ENCODE measurements at places on chromosomes 11 and 22.

GRCh38 chr11:122910775-122911174 is 28.2 kb downstream of the JHY start:
- no peak for DNase-seq

- no peak for DNase-seq
Measured at GRCh38 chr11:45678976-45679375, 13.6 kb upstream of the CHST1 start.

DNA sequence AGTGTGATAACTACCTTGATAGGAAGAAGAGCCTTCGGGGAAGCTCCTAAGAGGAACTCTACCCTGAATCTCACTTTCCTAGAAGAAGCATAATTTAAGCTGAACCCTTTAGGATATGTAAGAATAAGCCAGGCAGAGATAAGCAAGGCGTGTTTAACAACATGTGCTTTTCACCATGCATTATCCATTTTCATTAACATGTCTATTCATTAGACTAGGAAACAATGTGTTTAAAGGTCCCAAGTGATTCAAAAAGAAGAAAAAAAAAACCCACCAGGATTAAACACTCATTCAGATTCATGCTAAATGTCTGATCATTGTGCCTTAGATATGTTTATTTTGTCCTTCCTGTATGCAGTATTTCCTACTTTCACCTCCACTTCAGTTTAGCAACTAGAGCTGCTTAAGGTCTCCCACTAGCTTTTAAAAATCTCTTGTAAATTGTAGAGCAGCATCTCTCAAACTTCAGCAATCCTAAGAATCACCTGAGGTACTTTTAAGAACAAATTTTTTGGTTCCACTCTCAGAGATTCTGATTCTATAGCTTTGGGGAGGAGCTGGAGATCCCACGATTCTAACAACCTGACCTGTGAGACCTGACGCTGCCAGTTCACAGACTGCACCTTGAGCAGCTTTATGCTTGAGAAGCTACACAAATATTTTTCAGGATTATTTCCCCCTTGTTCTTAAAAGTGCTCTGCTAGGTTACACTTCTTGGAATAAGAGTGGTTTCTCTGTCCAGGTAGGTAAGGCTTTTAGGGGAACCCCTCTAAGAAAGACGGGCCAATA is 955.4 kb upstream of the CCDC90B start:
- no peak for DNase-seq

DNA sequence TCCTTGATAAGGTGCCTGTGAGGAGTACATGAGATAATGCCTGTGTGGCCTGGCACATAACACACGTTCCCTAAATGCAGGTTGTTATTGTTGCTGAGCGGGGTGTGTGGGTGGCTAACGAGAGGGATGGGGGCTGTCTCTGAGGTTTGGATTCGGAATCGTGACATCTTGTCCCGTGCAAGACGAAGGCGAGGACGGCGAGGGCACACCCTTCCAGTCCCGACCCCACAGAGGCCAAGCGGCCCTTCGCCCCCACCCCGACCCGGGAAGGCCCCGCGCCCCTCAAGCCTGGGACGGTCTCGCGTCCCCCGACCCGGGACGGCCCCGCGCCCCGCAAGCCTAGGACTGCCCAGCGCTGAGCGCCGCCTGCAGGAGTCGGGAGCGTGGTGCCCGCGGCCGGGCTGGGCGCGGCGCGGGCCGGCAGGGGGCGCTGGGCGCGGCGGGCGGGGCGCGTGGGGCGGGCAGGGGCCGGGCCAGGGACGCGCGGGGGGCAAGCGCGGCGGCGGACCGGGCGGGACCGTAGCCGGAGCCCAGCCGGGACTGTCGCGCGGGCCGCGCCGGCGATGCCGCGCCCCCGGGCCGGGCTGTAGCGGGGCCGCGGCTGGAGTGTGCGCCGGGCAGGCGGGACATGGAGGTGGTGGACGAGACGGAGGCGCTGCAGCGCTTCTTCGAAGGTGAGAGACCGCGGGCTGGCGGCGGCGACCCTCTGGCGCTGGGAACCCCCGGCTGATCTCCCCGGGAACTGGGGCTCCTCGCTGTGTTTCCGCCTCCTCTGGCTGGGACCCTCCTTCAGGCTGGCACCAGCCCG is at the start of gene MYRF:
Gene MYRF, plus strand, starts transcription at position 520 of the 808 bp plus-strand sequence. Its CDS starts 109 bp downstream, at position 629.
- no peak for DNase-seq

- no peak for DNase-seq
Measured at GRCh38 chr11:46134540-46134939, 13.3 kb upstream of the PHF21A start.

DNA sequence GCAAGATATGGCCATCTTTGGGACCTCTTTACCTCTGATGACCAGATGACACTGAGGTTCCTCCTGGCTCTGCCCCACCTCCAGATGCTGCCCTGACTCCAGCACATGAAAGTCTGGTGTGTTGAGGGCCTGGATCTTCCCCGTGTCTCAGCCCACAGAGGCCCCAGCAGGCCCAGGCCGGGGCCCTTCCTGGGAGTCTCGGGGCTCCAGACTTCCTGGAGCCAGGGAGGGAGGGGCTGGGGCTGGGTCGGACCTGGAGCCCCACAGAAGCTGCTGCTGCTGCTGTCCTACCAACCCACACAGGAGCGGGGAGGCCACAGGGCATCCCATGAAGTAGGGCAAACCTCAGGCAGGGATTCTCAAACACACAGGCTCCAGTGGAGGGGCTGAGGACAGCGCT is 32.2 kb upstream of the WNT11 start:
- no peak for DNase-seq

GRCh38 chr22:49962012-49962750 is 1.6 kb downstream of the PIM3 start:
- DNase-seq, result peak; percentile 60

- no peak for DNase-seq
Measured at GRCh38 chr11:359181-359714, 10.1 kb upstream of the B4GALNT4 start.

DNA sequence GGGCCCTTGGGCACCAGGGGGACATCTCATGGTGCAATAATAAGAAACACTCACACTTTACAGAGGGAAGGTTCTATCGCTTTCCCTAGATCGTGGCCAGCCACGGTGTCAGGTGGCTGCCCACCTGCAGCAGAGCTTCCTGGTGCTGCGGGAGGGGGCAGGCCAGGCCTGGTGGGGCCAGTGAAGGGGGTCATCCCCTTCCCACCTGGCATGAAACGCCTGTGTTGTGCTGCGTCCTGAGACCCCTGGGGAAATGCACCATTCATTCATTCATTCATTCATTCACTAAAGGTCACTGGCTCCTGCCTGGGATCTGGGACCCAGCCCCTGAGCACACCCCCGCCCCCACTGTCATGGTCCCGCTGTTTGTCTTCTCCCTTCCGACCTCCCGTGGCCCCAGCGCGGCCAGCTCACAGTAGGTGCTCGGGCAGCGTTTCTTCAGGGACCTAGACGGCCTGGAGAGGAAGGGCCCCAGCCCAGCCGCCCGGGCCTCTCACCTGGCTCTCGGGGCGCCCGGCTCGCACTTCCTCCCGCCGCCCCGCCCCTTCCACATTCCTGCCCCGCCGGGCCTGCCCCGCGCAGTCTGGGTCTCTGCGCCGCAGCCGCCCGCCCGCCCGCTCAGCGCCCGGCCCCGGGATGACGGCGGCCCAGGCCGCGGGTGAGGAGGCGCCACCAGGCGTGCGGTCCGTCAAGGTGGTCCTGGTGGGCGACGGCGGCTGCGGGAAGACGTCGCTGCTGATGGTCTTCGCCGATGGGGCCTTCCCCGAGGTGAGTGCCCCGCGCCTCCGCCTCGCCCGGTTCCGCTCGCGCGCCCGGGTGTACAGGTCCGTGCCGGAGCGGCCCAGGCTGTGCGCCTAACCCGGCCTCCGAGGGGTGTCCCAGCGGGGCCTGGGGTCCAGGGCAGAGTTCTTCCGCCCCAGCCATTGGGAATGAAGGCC is at the start of gene RHOD:
Gene RHOD, plus strand, starts transcription at position 581 of the 938 bp plus-strand sequence. Its CDS starts 56 bp downstream, at position 637.
- no peak for DNase-seq

GRCh38 chr11:57217053-57217452 is 20.0 kb downstream of the APLNR start:
- no peak for DNase-seq

GRCh38 chr11:47924184-47924691 is 56.1 kb upstream of the PTPRJ start:
- no peak for DNase-seq

GRCh38 chr22:48979482-48979881 is 848.2 kb downstream of the BRD1 start:
- DNase-seq, result no peak

- no peak for DNase-seq
Measured at GRCh38 chr22:23256986-23257888, 76.9 kb downstream of the BCR start.

- DNase-seq, result no peak
Measured at GRCh38 chr11:34624069-34624468, 3.2 kb downstream of the EHF start.

- no peak for DNase-seq
Measured at GRCh38 chr11:99565333-99565732, 544.6 kb downstream of the CNTN5 start.

DNA sequence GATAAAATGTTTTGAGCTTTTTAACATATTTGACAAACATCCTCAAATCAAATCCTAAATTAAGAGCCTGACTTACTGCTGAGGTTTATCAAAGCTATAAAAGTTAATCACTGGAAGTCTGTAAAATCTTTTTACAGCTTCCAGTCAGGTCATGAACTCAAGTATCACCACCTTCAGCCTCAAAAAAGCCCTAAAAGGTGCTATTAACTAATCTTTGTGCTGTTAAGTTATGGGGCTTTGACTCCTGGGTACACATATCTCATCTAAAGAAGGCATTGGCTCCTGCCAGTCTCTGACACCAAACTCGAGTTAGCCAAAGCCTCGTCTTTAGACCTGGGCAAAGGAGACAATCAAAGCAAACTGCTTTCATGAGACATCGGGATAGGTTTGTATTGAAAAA is 34.0 kb upstream of the CBX6 start:
- no peak for DNase-seq

DNA sequence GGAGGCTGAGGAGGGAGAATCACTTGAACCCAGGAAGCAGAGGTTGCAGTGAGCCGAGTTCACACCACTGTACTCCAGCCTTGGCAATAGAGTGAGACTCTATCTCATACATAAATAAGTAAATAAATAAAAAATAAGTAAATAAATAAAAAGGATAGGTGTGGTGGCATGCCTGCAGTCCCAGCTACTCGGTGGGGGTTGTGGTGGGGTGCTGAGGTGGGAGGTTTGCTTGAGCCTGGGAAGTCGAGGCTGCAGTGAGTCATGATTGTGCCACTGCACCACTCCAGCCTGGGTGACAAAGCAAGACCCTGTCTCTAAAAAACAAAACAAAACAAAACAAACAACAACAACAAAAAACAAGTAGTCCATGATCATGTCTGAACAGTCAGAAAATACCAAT is 3.1 kb downstream of the LARGE2 start:
- DNase-seq, result no peak

DNA sequence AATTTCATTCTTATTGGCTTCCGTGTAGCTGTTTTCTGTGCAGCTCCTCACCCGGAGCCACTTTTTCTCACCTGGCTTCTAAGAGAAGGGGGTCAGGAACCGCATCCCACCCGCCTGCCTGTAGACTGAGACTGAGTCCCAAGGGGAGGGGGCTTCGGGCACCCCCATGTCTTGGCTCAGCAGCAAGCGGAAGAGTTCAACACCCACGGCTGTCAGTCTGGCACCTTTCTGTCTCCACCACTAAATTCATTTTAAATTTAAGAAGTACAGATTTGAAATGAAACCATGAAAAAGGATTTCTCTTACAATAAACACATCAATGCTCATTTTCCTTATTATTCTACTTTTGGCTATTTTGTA is 66.7 kb downstream of the EFCAB6 start:
- DNase-seq, result no peak

DNA sequence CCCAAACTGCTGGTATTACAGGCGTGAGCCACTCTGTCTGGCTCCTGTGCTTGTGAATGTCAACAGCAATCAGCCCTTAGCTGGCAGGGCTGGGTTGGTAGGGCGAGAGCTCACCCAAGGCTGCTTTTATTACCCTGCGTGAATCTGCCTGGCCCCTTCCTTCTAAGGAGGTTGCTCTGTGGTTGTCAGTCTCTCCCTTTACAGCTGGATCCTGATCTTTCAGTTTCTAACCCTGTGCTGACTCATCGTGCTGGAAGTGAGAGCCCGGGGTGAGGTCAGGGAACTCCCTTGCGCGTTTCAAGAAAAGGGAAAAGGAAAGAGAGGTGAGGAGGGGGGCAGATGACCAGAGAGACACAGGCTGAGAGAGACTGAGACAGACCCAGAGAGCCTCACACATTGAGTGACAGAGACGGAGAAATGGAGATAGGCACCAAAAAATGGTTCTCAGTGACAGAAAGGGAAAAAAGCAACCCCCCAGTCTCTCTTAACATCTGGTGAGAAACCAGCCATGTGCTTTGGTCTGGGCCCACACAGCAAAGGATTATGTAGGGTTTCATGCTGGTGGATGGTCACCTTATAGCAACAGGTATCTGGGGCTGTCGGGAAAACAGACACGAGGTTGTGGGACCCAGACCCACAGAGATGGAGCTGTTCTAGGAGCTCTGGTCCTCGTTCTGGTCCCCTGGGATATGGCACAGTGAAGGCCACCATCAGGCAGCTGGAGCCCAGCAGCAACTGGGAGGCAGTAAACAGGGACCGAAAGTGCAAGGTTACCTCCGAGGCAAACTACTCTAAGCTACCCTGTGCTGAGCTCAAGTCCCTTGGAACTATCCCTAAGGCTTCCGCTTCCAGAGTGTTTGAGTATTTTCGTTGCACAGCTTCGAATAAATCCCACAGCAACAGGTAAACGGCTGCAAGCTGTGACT is 2.5 kb downstream of the TCN2 start:
- DNase-seq, result no peak

- DNase-seq, result no peak
Measured at GRCh38 chr11:66032957-66033735, 6.9 kb upstream of the CATSPER1 start.

All from activated CD4-positive, CD25-positive, alpha-beta regulatory T cell (primary cell).